T-helper 17 cell (primary cell): ENCODE measurements at places on chromosomes 5 and 9.

GRCh38 chr5:76326577-76327302 lies 76.3 kb upstream of the IQGAP2 start:
- no peaks in the 10 kb centered on the region for H3K27me3 ChIP-seq
- H3K27ac ChIP-seq = peak overlapping the region; percentile 94
- peaks cover 52% of the 10 kb centered on the region for H3K4me1 ChIP-seq
- H3K36me3 ChIP-seq = no peaks in the 10 kb centered on the region

DNA sequence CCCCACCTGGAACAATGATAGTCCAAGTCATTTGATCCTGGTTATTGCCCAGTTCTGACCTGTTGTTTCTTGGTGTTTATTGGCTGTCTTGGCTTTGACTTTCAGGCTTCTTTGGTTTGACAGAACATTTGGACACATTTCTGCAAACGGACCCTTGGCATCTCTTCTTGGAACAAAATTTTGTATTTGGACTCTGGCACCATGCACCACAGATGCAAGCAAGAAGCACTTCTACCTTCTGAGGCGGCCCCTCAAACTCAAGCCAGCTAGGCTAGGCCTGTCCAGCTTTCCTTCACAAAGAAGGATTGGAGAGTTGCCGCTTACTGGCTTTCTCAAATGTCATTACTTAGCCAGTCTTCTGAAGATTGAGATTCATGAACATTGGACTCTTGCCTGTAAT lies 23.1 kb upstream of the FGF10 start:
- DNase-seq = no peak
- no peaks in the 10 kb centered on the region for H3K4me1 ChIP-seq
- no peaks in the 10 kb centered on the region for H3K36me3 ChIP-seq
- no peaks in the 10 kb centered on the region for H3K27me3 ChIP-seq
- no peak overlapping the region for H3K4me3 ChIP-seq

- DNase-seq = no peak
- H3K36me3 ChIP-seq = no peaks in the 10 kb centered on the region
- H3K4me1 ChIP-seq = no peaks in the 10 kb centered on the region
- H3K27ac ChIP-seq = no peak overlapping the region
- no peak overlapping the region for H3K4me3 ChIP-seq
- H3K27me3 ChIP-seq = no peaks in the 10 kb centered on the region
Measured at GRCh38 chr9:106438928-106439327, 424.0 kb upstream of the ZNF462 start.

DNA sequence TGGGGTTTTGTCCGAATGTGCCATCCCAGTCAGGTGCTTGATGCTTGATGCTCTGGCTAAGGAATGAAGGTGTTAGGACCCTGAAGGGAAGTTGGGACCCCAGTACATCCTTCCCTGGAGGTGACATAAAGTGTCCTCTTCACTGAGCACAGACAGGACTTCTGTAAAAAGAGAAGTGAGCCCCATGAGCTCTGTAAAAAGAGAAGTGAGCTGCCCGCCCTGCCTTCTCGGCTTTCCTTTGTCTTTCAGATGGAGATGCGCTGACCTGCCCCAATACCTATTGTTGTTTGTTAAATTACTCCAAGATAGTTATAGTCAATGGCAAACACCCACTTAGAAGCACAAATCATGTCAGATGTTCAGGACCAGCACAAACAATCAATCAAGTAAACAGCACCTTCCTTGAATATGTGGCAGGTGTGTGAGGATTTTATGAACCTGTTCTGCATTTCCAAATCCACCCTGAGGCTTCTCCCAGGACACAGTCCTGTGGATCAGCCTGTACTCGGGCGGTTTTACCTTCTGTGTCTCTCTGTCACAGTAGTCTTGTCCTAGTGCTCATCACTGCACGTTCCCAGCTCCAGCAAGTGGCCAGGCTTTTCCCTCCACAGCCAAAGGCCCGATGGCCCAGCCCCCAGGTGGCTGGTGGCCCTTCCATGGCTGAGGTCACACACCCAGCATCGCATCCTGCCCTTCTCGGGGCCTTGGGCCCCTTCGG lies 191.4 kb downstream of the MTRR start:
- H3K4me1 ChIP-seq = no peaks in the 10 kb centered on the region
- no peak overlapping the region for H3K27ac ChIP-seq
- no peaks in the 10 kb centered on the region for H3K36me3 ChIP-seq
- H3K27me3 ChIP-seq = peaks cover 19% of the 10 kb centered on the region
- H3K4me3 ChIP-seq = no peak overlapping the region

DNA sequence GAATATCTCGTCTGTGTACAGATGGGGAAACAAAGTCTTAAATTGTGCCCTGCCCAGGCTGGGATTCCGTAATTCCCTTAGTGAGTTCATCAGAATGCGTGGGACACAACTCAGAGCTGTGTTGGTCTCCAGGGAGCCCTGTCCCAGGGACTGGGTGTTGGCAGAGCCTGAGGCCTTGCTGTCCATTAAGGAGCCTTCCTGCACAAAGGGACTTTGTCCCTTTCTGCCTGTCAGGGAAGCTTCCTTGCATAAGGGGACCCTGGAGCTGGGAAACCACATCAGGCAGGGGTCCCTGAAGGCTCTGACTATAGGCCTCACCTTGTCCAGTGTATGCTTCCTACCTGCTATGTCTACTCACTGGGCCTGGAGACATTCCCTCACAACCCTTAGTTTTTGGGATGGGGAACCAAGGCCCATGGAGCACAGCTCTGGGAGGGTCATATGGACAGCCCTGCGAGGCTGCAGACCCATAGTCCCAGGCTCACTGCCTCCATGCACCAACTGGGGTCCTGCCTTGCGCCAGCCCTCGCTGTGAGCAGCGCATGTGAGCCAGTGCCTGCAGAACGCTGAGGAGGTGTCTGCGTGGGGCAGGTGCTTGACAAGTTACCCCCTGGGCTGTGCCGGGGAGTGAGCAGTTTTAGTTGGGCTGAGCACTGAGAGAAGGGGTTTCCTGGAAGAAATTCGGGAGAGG lies 1.6 kb downstream of the CARD19 start:
- DNase-seq = no peak
- no peaks in the 10 kb centered on the region for H3K27me3 ChIP-seq
- peak overlapping the region; percentile 91 for H3K27ac ChIP-seq
- H3K4me3 ChIP-seq = peak overlapping the region; percentile 93
- H3K36me3 ChIP-seq = peaks cover 2% of the 10 kb centered on the region

DNA sequence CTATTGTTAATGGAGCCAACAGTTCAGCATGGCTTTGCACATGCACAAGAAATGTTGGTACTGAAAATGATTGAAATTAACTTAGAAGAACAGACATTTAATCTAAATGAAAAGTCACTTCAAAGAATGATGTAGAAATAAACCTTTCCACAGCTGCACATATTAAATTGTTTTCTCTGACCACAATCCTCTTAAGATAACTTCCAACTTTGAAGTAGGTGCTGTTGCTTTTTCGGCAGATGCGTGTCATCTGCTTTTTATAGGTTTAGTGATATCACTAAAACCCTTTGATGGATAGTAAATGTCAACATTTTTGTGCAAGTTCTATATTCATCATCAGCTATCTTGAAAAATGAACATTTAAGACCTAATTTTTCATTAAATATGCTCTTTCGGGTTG lies 25.3 kb upstream of the SLC1A3 start:
- H3K4me1 ChIP-seq = peaks cover 2% of the 10 kb centered on the region
- H3K36me3 ChIP-seq = no peaks in the 10 kb centered on the region
- DNase-seq = no peak
- H3K27me3 ChIP-seq = peaks cover 17% of the 10 kb centered on the region
- no peak overlapping the region for H3K27ac ChIP-seq

GRCh38 chr5:151094030-151094851 lies 13.4 kb upstream of the TNIP1 start:
- no peaks in the 10 kb centered on the region for H3K36me3 ChIP-seq
- peaks cover 40% of the 10 kb centered on the region for H3K4me1 ChIP-seq
- DNase-seq = peak; percentile 43
- peak overlapping the region; percentile 96 for H3K27ac ChIP-seq
- peak overlapping the region; percentile 84 for H3K4me3 ChIP-seq

- H3K27ac ChIP-seq = peak overlapping the region; percentile 93
- peak overlapping the region; percentile 52 for H3K4me3 ChIP-seq
- H3K36me3 ChIP-seq = no peaks in the 10 kb centered on the region
- H3K4me1 ChIP-seq = peaks cover 37% of the 10 kb centered on the region
- H3K27me3 ChIP-seq = no peaks in the 10 kb centered on the region
Measured at GRCh38 chr5:132020568-132021339, 9.3 kb upstream of the ACSL6 start.

DNA sequence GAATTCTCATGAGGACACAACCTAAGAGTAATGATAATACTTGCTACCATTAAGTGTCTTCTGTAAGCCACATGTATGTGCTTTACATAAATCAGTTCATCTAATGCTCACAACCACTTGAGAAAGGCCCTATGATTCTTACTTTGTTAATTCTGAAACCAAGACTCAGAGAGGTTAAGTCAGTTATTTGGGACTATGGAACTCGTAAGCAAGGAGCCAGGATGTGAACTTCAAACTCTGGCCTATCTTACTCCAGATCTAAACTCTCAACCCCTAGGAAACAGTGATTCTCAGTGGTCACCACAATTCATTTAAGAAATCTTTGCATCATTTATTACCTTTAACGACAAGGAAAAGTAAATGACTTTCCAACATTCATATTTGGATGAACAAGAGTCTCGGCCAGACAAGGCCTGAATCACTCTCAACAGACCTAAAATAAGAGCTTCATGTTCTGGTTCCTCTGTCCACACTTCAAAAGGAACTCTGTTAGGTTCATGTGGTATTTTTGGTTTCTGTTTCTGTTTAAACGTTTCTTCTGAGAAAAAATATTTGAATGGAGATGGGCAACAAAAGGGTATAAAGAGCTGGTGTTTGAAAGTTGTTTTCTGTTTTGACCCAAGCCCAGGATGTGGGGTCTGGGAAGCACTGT lies 104.8 kb downstream of the LPAR1 start:
- H3K4me3 ChIP-seq = no peak overlapping the region
- no peak for DNase-seq
- no peaks in the 10 kb centered on the region for H3K4me1 ChIP-seq
- H3K27ac ChIP-seq = no peak overlapping the region
- no peaks in the 10 kb centered on the region for H3K36me3 ChIP-seq

DNA sequence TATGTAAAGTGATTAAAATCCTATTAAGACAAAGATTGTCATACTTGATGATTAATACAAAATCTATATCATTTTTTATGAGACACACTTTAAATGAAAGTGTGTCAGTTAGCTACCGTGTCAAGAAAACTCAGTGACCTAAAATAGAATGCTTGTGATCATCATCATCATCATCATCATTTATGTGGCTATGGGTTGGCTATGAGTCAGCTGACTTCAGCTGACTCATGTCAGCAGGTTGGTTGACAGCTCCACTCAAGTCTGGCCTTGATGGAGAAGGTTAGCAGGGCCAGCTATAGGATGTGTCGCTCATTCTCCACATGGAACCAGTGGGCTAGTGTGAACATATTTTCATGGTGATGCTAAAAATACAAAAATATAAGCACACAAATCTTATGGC lies 43.8 kb upstream of the ZNF300 start:
- no peaks in the 10 kb centered on the region for H3K27me3 ChIP-seq
- H3K36me3 ChIP-seq = peaks cover 2% of the 10 kb centered on the region
- no peaks in the 10 kb centered on the region for H3K4me1 ChIP-seq
- H3K27ac ChIP-seq = no peak overlapping the region
- no peak overlapping the region for H3K4me3 ChIP-seq

DNA sequence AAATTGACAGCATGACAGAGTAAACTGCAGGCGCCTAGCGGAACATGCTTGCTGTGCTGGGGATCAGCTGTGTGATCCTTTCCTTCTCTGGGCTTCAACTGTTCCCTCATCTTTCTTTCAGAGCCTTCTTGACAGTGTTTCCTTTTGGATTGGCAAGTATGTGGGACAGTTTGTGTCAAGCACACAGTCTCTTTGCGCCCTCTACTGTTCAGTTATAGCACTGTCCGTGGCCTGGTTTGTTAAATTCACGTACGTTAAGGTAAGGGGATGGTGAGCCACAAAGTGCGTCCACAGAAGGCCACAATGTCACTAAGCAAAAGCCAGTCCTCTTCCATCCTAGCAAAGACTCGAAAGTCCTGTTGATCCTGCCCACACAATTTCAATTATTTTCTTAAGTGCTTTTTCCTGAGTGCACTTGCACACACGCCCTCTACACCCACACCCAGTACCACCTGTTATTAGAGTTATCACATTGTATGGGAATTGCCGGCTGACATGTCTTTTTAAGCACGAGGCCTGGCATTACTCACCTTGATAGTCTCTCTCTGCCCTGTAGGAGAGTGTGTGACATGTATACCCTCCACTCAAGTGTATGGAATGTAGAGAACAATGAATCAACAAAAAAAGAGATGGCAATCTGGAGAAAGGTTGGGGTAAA lies 22.5 kb upstream of the PTPN3 start:
- no peak overlapping the region for H3K4me3 ChIP-seq
- H3K36me3 ChIP-seq = no peaks in the 10 kb centered on the region
- no peak overlapping the region for H3K27ac ChIP-seq
- H3K4me1 ChIP-seq = peaks cover 2% of the 10 kb centered on the region

- H3K4me1 ChIP-seq = no peaks in the 10 kb centered on the region
- DNase-seq = no peak
- H3K27ac ChIP-seq = no peak overlapping the region
- no peak overlapping the region for H3K4me3 ChIP-seq
- no peaks in the 10 kb centered on the region for H3K27me3 ChIP-seq
Measured at GRCh38 chr5:107330903-107331302, 339.8 kb downstream of the EFNA5 start.

DNA sequence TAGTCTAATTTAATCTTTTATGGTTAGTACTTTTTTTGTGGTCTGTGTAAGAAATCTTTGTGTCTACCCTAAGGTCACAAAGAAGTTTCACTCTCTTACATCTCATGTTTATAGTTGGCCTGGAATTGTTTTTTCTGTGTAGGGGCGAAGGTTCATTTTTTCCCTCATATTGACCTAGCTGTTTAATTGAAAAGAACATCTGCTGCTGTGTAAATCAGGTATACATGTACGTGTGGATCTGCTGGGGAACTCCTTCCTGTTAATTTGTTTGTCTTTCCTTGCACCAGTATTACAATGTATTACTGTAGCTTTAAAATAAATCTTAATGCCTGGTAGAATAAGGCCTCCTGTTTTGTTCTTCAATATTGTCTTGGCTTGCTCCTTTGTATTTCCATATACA lies 37.8 kb downstream of the EXOSC2 start:
- H3K27ac ChIP-seq = peak overlapping the region; percentile 32
- H3K36me3 ChIP-seq = no peaks in the 10 kb centered on the region
- no peaks in the 10 kb centered on the region for H3K27me3 ChIP-seq
- no peak for DNase-seq
- H3K4me1 ChIP-seq = peaks cover 22% of the 10 kb centered on the region

DNA sequence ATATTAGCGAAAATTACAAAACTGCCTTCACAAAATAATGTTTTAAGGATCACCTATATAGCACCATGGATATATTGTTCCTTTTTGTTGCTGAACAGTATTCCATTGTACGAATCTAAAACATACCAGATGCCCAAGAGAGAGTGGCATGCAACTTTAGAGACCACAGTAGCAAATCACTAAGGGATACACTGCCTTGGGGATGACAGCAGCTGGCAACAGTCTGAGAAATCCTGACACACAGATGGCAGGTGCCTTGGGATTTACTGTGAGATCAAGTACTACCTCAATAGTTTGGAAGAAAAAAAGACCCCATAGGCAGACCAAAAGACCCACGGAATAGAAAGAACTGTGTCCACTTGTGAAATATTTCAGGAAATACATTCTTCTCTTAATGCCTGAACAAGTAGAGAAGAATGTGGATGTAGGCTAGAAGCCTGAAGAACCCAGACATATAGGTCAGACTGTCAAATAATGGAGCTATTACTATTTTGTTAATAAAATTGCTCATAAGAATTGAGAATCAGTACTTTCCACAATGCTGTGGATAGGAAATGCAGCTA lies 53.4 kb downstream of the PLPP1 start:
- no peak for DNase-seq
- H3K27ac ChIP-seq = no peak overlapping the region
- peaks cover 8% of the 10 kb centered on the region for H3K4me1 ChIP-seq
- H3K27me3 ChIP-seq = no peaks in the 10 kb centered on the region
- H3K36me3 ChIP-seq = peaks cover 3% of the 10 kb centered on the region
- H3K4me3 ChIP-seq = no peak overlapping the region

GRCh38 chr5:1515311-1515920 lies 8.3 kb downstream of the LPCAT1 start:
- H3K36me3 ChIP-seq = no peaks in the 10 kb centered on the region
- no peak for DNase-seq
- H3K4me3 ChIP-seq = no peak overlapping the region
- no peak overlapping the region for H3K27ac ChIP-seq
